ENCODE measurements at places on chromosomes 4 and X. TPM values are rescaled to one million over a fixed set of nuclear protein-coding genes. Genes with fewer than 3 reads are reported as not detected.

The VCX gene
- not detected for total RNA-seq

GRCh38 chr4:8722556-8722955 lies 130.0 kb downstream of the CPZ start:
- no peak for DNase-seq

GRCh38 chr4:36209941-36210649 lies 34.2 kb downstream of the ARAP2 start:
- no peak for DNase-seq

DNA sequence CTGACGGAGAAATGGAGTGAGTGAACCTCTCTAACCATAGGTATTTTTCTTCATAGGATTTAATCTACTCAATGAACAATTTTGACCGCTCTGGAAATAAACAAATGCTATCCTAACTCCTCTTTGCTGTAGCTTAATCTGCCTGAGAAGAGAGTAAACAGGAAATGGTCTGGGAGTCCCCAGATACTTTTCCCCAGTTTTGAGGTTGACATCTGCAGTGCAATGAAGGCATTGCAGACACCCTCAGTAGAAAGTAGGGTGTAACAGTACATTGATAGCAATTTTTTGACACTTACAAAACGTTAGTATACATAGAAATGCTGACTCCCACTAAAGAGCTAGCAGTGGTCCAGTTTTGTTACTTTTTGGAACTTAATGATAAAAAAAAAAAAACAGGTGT lies 495.9 kb upstream of the FAM241A start:
- no peak for DNase-seq

The MAGEC3 gene
- total RNA-seq, result not detected

DNA sequence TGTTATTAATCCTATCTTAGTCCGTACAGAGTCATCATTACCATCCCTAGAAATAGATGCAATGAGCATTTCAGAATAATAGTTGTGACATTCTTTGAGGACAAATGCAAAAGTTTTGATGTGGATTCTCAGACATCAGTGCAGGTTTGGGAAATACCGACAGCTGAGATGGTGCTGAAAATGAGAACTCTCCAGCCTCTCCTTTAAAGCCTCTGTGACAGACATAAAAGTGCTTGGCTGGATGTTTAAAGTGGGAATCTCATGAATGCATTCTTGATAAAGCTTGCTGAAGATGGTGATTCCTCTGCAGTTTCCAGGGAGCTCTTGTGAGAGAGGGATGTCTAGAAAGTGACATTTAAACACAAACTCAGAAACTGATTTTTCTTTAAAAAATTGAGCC lies 35.0 kb upstream of the SLC7A11 start:
- no peak for DNase-seq

The IL9R gene
- total RNA-seq, result not detected

GRCh38 chrX:48573690-48574269 lies 504 bp upstream of the RBM3 start:
- DNase-seq, result peak; percentile 56

The CTAG2 gene
- total RNA-seq, result not detected

The TCEAL8 gene
- total RNA-seq, result 86.9 TPM

DNA sequence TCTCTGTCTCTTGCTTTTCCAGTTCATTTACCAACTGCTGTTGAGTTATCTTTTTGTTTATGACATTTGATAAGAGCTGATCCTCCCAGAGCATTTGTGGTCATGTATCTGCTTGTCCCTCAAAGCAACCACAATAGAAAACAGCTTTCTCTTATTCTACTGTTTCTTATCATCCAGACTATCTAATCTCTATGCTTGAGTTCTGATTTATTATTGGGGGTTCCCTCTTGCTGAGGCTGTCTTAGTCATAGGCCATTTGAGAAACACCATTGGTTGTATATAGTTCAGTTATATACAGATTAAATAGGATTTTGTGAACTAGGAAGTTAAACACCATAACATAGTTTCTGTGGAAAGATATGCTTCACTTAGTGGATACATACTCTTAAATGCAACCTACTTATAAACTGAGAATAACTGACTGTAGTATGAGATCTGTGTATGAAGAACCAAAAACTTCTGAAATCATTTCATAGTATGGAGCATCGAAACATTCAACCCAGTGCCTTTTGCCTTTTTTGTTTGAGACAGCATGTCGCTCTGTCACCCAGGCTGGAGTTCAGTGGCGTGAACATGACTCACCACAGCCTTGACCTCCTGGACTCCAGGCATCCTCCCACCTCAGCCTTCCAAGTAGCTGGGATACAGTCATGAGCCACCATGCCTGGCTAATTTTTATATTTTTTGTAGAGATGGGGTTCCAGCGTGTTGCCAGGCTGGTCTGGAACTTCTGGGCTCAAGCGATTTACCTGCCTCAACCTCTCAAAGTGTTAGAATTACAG lies 75.8 kb downstream of the STIM2 start:
- no peak for DNase-seq

Measured in glomerular endothelial cell (primary cell).